ENCODE measurements at places on chromosomes 7 and 10. TPM values are rescaled to one million over a fixed set of nuclear protein-coding genes. Genes with fewer than 3 reads are reported as not detected.

The PKD2L1 gene
- total RNA-seq: not detected

The NOS3 gene
- 1.3 TPM for total RNA-seq

The TNRC18 gene
- total RNA-seq: 74.9 TPM

The PBLD gene
- total RNA-seq: 9.1 TPM

The ACTL6B gene
- total RNA-seq: not detected

The CTAGE4 gene
- total RNA-seq: 1.5 TPM

The GDF2 gene
- total RNA-seq: not detected
